SJSA1 (cell line): ENCODE measurements at places on chromosomes 6 and 20. TPM values are rescaled to one million over a fixed set of nuclear protein-coding genes. Genes with fewer than 3 reads are reported as not detected.

RAET1G gene
- total RNA-seq, result 0.16 and 0.68 TPM in 2 replicates

GRCh38 chr6:116196841-116197240, 57.0 kb downstream of the TSPYL4 start:
- DNase-seq, result no peak
- no peak overlapping the region for H3K27ac ChIP-seq
- H3K4me3 ChIP-seq, result no peak overlapping the region

FAM229B gene
- 13.0 and 25.1 TPM in 2 replicates for total RNA-seq

DNA sequence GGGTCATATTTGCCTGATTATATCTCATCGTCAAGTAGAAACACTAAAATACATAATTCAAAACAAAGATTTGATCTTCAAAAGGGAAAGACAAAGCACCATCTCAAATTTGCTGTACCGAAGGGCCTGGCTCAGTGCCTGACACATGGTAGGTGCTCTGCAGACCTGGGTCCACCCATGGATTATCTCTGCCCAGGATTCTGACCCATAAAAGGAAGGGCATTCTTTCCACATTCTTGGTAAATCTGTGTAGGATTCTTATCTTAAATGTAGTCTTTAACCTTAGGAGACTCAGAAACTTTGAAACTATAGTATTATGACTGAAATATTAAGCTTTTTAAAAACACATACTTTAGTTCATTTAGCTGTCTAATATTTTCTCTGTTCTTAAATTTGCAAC, 274.1 kb upstream of the FLRT3 start:
- H3K27me3 ChIP-seq, result no peaks in the 10 kb centered on the region
- no peaks in the 10 kb centered on the region for H3K36me3 ChIP-seq
- no peak for DNase-seq
- H3K4me1 ChIP-seq, result no peaks in the 10 kb centered on the region
- no peak overlapping the region for H3K4me3 ChIP-seq

DNA sequence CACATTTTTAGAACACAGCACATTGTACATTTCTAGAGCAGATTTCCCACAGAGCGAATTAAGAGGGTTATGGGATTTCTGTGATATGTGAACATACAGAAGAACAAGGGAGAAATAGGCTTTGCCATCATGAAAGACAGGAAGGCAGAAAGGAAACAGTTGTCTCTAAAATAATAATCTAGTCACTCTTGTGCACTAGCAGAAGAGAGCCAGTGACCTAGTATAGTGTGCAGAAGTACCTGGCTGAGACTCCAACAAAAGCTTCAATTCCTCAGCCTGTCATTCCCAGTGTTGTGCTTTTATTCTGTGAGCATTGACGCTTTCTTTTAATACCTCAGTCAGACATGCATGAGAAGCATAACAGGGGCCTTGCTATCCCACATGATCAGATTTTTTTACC, 17.8 kb upstream of the DCBLD1 start:
- H3K4me1 ChIP-seq, result peaks cover 31% of the 10 kb centered on the region
- DNase-seq, result no peak
- no peaks in the 10 kb centered on the region for H3K27me3 ChIP-seq
- H3K4me3 ChIP-seq, result no peak overlapping the region
- peak overlapping the region; percentile 92 for H3K27ac ChIP-seq
- no peaks in the 10 kb centered on the region for H3K36me3 ChIP-seq

GRCh38 chr6:144559865-144560593, 274.9 kb downstream of the UTRN start:
- no peak overlapping the region for H3K4me3 ChIP-seq
- DNase-seq, result peak; percentile 69
- no peaks in the 10 kb centered on the region for H3K27me3 ChIP-seq
- peaks cover 13% of the 10 kb centered on the region for H3K4me1 ChIP-seq
- peaks cover 40% of the 10 kb centered on the region for H3K36me3 ChIP-seq
- H3K27ac ChIP-seq, result peak overlapping the region; percentile 65

DNA sequence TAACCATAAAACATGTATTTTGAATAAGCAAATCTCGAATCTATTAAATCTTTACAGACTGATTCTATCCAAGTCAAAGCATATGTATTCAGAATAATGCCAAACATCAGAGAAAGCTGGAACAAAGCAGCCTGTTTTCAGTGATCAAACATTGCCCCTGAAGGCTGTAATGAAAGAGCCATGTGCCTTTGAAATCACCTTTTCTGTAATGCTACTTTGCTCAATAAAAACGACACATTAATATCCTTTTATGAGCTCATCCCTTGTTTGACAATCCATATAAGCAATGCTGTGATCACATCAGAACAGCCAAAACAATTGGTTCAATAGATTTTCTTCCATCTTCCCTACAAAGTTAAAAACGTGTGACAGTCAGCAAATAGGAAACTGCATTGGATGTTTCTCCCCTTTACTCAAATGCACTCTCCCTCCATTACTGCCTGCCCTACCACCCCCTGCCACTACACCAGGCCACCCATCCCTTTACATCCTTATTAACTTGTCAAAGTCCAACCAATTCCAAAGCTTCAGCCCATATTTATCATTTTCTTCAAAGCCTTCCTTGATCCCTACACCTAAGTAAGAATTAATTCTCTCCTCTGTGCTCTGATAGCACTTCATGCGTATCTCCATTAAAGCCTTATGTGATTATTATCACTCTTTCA, 42.0 kb downstream of the THEMIS start:
- no peak overlapping the region for H3K4me3 ChIP-seq
- H3K27me3 ChIP-seq, result no peaks in the 10 kb centered on the region

CDKN1A gene
- 125 and 133 TPM in 2 replicates for total RNA-seq

DNA sequence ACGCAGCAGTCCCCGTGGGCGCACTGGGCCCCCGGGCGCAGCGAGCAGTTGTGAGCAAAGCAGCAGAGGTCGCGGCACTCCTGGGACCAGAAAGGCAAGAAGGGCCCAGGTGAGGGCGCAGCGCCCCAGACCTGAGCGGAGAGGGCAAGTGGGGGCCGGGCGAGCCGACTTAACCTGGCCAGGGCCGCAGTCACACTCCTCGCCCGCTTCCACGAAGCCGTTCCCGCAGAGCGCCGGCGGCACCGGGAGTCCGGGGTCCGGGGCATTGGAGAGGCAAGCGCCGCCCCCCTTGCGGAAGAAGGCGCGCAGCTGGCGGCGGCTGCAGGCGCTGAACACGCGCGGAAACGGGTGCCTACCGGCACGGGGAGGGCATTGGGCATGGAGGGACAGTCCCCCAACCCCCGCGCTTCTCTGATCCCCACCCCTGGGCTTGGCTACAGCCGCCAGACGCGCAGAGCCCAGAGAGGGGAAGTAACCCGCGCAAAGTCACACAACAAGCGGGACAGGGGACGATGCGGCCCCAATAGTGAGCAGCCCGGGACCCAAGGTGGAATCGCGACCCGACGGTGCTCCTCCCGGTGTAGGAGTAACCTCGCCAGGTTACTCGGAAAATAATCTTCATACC, 9.2 kb downstream of the ADAM33 start:
- H3K27ac ChIP-seq, result no peak overlapping the region
- peaks cover 4% of the 10 kb centered on the region; the same call in 1 of the 2 replicates for H3K4me1 ChIP-seq
- DNase-seq, result no peak
- no peaks in the 10 kb centered on the region for H3K36me3 ChIP-seq
- H3K4me3 ChIP-seq, result no peak overlapping the region

DNA sequence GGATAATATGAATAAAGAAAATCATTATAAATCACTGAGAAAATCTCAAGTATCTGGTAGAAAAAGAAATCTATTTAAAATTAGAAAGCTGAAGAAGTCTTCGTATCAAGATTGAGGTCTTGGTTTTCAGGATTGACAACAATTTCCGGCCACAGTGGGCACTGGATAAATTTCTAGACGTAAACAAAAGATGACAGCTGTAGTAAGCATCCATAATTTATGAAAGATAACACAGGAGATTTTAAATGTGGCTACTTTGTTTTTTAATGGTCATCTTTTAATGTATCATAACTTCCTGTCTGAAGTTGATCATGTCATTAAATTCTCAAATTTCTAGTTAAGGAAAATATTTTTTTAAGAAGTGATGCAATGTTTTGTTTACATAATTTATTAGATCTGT, 444.2 kb downstream of the HTR1B start:
- no peaks in the 10 kb centered on the region for H3K27me3 ChIP-seq
- no peak for DNase-seq
- H3K4me1 ChIP-seq, result no peaks in the 10 kb centered on the region
- H3K27ac ChIP-seq, result no peak overlapping the region

PTGIS gene
- not detected in 2 replicates for total RNA-seq

- no peak overlapping the region for H3K4me3 ChIP-seq
- no peaks in the 10 kb centered on the region for H3K4me1 ChIP-seq
- DNase-seq, result no peak
- H3K27ac ChIP-seq, result no peak overlapping the region
- no peaks in the 10 kb centered on the region for H3K27me3 ChIP-seq
Measured at GRCh38 chr20:57683287-57683686, 26.5 kb downstream of the PMEPA1 start.

SERINC3 gene
- total RNA-seq, result 69.2 and 76.1 TPM in 2 replicates

GJA10 gene
- not detected in 2 replicates for total RNA-seq

SAPCD1 gene
- total RNA-seq, result 1.4 TPM in 1 of 2 replicates, not detected in the other

PLG gene
- total RNA-seq, result not detected in 2 replicates

- H3K27ac ChIP-seq, result no peak overlapping the region
- no peaks in the 10 kb centered on the region; the same call in none of the 2 replicates for H3K36me3 ChIP-seq
- H3K4me3 ChIP-seq, result no peak overlapping the region
- peaks cover 23% of the 10 kb centered on the region for H3K4me1 ChIP-seq
- no peaks in the 10 kb centered on the region for H3K27me3 ChIP-seq
Measured at GRCh38 chr6:42344756-42345155, 107.0 kb downstream of the TRERF1 start.
